ENCODE measurements at places on chromosomes 11 and 22.

GRCh38 chr11:70434813-70435278 is 36.5 kb downstream of the CTTN start:
- no peak for DNase-seq

- no peak for DNase-seq
Measured at GRCh38 chr11:116136987-116137674, 632.9 kb upstream of the CADM1 start.

DNA sequence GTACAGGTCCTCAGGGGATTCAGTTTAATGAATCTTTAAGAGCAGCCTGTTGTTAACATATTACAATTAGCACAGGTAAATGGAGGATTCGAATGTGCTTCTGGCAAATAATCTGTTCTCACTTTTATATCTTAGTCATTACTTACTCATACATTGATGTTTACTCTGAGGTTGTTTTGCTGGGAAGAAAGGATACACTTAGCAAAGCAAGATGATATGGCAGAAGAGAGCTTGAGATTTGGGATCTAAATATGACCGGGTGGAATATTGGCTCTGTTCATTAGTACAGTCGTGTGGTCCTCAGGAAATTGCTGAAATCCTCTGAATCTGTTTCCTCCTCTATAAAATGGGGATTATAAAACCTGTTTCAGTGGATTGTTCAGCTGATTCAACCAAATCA is 59.7 kb downstream of the SPON1 start:
- no peak for DNase-seq

GRCh38 chr11:69774354-69775162 is 583 bp downstream of the FGF4 start:
- DNase-seq = no peak

DNA sequence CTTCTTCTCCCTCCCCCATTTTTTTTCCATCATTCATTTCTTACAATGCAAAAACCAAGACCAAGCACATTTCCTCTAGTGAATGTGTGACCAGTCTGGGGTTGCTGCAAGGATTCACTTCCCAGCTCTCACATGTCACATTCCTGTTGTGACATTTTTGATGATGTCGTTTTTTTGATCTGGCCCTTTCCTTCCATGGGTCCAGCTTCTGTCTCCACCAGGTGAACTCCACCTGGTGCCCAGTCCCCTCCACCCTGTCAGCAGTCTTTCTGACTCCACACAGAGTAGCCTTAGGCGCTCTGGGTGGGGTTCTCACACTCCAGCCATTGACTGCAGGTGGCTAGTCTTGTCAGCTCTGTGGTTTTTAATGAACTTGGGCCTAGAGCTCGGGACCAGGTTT is 15.6 kb downstream of the PANX1 start:
- no peak for DNase-seq

DNA sequence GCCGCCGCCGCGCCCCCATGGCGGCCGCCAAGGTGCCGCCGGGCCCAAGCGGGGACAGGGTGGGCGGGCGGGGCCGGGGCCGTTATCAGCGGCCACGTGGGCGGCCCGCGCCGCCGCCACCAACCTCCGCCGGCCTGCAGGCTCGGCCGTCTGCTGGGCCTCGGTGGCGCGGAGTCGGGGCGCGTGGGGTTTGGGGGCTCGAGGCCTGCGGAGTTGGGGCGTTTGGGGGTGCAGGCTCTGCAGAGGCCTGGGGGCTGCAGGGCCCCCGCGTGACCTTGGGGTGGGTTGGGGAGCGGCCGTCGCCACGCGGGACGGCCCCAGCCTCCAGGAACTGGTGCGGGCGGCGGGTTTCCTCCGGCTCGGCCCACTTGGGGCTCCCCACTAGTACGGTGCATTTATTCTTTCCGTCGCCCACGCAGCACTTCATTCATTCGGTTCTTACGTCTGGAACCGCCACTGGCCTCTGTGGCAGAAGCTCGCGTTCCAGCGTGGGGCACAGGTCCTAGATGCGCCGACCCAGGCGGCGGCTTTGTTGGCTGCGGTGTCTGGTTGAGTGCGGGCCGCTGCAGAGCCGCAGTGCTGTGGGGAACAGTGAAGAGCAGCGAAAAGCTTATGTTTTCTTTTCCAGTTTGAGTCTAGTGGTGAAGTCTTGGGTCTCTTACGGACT is 740 bp upstream of the TRMT2A start:
- DNase-seq = peak; percentile 31

DNA sequence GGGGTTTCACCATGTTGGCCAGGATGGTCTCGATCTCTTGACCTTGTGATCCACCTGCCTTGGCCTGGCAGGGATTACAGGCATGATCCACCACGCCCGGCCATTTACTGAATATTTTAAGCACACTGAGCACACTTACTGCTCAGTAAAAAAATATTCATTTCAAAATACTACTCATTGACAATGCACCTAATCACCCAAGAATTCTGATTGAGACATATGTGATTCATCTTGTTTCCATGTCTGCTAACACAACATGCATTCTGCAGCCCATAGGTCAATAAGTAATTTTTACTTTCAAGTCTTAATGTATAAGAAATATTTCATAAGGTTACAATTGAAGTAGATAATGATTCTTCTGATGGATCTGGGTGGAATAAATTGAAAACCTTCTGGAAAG is 4.2 kb upstream of the OR52J3 start:
- no peak for DNase-seq

DNA sequence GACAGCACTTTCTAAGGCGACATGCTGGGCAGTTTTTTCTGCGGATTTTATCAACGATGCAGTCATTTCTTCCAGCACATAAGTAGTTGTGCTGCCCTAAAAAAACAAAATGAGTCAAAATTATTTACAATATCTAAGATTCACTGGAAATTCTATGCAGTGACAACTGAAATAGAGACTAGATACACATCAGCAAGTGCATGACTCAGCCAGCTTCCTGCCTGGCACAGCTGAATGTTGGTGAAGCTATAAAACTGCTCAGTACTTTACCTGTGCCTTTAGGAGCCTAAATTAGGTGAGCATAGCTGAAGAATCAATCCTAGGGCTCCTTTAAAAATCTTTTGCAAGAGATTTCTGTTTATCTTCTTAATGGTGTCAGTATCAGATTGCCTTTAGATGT is 37.8 kb downstream of the PGR start:
- DNase-seq = no peak

DNA sequence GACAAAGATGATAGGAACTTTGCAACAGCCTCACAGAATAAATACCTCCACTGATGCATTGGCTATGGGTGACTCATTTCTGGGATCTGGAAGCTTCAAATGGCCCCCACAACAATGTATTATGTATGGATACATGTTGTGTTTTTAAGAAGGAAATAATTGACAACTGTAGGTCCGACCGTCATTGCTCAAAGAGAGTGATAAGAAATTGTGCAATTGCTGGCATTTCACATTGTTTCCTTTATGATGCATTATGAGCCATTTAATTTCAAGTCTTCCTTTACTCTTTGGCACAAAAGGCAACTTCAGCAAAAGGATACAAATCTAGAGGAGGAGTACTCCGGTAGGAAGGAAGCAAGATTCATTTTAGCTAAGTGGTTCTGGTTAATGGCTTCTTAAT is 2.0 kb downstream of the ANO3 start:
- peak; percentile 56 for DNase-seq

DNA sequence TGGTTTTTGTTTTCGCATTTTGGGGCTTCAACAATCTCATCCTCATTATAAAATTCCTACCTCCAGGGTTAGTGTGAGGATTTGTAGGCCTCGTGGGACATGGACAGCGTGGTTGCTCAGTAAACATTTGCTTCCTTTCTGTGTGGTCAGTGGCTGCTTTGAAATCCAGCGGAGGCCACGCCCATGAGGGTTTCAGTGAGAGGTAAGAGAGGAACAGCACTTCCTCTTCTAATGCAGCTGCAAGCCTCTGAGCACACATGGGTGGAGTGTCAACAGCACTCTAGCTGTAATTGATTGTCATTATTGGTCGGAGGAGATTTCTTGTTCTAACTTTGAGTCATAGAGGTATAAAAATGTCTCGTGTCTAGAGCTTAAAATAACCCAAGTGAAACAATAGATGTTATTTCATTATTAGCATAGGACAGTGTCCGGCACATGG is 6.0 kb upstream of the ARHGAP42 start:
- DNase-seq = peak; percentile 67

DNA sequence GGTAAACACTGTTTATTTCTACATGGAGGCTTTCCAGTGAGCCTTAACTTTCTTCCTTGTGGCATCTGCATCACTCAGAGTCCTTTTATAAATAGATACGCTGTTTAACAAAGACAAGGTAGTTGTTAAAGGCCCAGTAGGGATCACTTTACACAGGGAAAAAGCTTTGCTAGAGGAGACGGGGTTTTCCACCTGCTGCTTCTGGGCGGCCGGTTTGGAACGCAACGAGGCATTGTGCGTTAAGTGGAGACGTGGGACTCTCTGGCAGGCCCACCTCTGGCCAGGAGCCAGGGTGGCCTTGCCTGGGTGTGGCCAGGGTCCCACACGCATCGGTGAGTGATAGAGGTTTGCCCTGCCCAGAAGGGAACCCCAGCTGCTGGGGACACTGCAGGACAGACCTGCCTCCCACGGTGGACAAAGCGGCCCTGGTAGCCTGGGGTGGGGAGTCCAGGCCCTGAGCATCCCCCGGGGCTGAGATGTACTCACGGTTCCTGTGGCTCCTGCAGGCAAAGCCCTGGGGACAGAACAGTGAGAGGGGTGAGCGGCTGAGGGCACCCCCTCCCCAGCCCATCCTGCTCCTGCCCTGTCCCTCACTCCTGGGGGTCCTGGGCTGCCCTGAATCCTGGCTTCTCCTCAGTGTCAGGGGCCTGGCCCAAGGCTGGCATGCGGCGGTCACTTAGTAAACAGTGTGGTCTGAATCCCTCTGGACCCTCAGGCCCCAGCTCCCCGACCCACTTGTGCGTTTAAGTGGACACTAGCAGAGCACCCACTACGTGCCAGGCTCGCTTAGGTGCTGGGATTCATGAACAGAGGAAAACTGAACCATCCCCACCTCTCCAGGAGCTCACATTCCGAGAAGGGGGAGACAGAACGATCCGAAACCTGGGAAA is 4.2 kb downstream of the IL17REL start:
- DNase-seq = no peak

GRCh38 chr11:56331861-56332491 is 13.9 kb upstream of the OR8K1 start:
- no peak for DNase-seq

DNA sequence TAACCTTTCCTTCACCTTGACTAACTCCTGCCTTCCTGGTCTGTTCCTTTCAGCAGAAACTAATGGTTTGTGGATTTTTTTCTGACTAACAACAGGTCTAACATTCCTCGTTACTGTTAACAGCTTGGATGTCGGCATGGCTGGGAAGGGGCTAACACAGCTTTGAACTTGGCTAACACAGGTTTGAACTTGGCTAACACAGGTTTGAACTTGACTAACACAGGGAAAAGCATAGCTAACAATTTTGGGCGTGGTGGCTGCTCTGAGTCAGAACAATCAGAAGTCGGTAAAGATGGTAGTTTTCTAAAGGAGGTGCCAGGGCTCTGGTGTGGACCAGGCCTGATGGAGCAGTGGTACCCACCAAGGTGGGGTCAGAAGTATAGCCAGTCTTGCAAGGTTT is 16.1 kb downstream of the MIAT start:
- no peak for DNase-seq

DNA sequence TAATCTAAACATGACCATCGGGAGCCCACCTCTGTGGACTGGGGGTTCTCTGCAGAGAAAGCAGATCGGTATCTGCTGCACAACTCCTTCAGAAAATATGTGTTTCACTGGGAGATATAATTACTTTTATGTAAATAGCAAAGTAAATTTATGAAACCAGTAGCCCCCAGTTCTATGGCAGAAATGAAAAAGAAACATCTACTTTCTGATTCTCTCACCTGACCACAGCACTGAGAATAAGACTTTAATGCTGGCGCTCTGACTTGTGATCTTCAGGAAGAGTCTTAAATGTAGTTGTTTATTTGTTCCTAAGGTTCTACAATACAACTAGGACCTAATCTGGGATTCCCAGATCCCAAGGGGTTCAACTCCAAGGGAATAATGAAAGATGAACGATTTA is 518.0 kb downstream of the DLG2 start:
- no peak for DNase-seq

DNA sequence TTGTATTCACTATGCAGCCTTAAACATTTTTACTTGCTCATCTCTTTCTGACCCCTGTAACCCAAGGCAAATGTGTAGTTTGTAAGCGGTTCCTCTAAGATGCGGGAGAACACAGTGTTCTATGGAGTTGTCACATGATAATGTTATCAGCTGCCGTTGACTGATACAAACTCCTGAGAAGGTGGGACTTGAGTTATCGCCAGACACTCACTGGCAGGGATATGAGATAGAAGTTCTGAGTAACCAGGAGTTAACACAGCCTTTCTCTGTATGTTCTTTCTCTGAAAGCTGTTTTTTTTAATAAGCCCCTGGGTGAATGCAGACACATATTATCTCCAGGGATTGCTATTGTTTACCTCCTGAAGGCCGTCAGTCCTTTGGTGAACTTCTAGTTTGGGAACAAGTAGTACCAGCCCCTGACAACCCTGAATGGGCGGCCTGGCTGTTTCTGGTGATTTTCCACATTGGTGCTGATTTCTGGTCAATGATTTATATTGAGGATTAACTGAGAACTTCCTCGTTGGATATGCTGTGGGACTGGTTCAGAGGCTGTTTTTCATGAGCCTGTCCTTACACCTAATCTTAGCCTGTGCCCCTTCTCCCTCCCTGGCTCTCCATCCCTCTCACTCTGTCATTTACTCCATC is 155.3 kb upstream of the RASSF10 start:
- DNase-seq = peak; percentile 49

DNA sequence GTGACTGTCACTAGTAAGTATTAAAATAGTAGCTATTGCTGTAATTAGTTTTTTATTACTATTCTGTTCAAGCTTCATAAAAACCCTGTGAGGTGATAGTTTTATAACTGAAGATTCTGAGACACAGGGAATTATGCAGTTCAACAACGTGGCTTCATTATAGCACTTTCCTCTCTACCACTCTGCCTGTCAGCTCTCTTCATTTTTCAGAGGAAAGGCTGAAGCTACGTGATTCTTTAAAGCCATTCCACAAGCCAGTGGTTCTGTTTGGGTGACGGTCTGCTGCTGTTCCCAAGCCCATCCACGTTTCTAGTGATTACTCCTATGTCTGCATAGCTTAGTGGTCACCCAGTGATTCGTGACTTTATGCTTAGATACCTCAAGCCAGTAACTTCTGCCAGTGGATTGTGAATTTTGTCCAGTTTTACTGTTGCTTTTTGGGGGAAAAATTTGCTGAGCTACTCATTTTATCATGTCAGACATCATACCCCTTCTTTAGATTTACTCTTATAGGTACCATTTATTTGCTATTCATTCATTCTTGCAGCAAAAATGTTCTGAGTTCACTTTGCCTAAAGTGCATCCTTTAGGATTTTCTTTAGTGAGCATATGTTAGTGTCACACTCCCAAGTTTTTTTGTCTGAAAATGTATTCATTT is 59.8 kb downstream of the UVRAG start:
- no peak for DNase-seq

- DNase-seq = no peak
Measured at GRCh38 chr22:42272431-42272999, 2.1 kb upstream of the TCF20 start.

DNA sequence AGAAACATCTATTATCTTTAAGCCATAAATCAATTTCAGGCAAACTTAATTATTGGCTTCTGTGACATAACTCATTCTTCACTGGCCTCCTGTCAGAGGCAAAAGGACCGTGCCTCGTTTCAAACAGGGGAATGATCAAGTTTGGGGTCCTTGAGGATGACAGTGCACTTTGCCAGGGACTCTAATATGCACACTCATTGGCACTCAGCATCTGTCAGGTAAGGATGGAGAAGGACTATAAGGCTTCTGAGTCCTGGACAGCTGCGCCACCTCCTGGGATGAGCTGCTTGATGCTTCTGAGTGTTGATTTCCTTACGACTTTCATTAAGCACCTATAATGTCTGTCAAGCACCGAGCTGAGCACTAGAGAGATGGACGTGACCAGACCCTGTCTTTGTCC is 20.2 kb downstream of the BPIFC start:
- peak; percentile 5 for DNase-seq

GRCh38 chr11:36261094-36261493 is 28.1 kb downstream of the COMMD9 start:
- no peak for DNase-seq

Measured in cardiac fibroblast (primary cell).